ENCODE measurements at places on chromosomes 5 and 9.

DNA sequence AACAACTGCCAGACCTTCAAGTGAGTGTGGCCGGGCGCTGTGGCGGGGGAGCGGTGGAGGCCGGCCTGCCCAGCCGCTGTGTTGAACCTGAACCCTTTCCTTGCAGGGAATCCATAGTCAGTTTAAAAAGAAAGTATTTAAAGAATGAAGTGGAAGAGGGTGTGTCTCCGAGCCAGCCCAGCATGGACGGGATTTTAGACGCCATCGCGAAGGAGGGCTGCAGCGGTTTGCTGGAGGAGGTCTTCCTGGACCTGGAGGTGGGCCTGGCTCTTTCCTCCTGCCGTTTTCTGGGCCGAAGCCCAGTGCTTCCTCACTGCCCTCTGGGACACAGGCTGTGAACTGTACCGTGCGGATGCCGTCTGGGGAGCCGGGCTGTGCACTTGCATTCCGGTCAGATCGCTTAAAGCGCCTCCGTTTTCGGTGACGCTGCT is 19.1 kb downstream of the EXOC3 start:
- DNase-seq: no peak

DNA sequence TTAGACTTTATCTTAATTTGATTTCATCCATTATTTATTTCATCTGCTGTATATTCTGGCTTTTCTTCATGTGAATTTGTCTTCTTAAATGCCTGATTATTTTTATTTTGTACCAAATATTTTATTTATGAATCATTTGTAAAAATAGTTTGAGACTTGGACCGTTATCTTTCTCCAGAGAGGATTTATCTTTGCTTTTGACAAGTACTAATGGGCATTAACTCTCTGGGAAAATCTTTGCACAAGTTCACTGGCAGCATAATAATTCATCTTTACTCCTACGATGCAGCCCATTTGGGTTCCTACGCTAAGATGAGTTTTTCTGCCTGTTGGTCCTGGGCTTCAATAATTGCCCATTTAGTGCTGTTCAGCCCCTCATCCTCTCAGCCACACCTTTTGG is 131.0 kb upstream of the RORB start:
- DNase-seq: no peak

GRCh38 chr9:31669311-31669710 is 715.1 kb upstream of the ACO1 start:
- DNase-seq: no peak

GRCh38 chr5:43369651-43370050 is 42.5 kb downstream of the CCL28 start:
- DNase-seq: no peak

- no peak for DNase-seq
Observed at GRCh38 chr5:135139381-135140134, 105.5 kb upstream of the PITX1 start.

GRCh38 chr5:98839469-98840383 is 66.3 kb downstream of the RGMB start:
- no peak for DNase-seq

- no peak for DNase-seq
Observed at GRCh38 chr5:176588297-176588696, 21.7 kb downstream of the GPRIN1 start.

DNA sequence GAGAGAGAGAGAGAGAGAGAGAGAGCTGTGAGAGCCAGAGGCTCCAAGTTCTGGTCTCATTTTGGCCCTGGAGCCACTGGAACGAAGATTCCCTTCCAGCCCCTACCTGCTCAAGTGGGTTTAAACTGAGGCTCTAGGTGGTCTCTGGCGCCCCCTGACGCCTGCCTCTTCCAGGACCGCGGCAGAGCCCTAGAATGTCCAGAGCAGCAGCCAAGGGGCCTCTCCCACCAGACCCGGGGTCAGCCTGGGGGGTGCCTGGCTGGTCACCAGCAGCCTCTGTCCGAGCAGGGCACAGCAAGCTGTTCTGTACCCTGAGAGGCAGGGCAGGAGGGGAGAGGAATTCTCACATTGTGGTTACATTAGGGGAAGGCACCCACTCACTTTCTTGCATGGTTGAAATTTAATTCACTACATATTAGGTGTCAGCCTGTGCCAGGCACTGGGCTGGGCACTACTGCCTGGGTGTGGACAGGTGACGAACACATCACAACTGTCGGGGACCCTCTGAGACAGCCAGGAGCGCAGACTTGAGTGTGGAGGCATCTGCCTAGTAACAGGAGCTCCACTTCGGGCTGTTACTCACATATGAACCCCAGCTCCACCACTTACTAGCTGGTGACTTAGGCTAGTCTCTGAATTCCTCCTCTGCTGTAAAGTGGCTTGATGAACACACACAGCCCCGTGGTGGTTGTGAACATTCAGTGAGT is 44.5 kb downstream of the AMBP start:
- DNase-seq: peak; percentile 13

DNA sequence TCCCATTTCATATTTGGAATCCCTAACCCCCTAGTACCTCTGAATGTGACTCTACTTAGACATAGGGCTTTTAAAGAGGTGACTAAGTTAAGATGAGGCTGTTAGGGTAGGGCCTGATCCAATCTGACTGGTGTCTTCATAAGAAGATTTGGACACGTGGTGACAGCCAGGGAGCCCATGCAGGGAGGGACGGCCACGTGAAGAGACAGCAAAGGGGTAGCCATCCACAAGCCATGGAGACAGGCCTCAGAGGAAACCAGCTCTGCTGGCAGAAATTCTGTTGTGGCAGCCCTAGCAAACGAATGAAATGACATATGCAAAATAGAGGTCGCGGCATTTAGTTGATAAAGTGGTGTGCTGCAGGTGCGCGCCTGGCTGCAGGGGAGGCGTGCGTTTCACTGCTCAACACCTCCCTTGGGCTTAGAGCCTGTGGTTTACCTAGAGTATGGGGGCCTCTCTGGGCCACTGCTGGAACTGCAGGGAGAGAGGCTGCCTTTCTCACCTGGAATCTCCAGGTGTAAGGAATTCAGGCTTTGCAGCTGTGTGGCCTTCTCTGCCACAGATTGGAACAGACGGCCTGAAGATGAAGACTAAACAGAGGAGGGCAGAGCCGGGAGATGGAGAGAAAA is 7.1 kb upstream of the AFAP1L1 start:
- DNase-seq: peak; percentile 28

DNA sequence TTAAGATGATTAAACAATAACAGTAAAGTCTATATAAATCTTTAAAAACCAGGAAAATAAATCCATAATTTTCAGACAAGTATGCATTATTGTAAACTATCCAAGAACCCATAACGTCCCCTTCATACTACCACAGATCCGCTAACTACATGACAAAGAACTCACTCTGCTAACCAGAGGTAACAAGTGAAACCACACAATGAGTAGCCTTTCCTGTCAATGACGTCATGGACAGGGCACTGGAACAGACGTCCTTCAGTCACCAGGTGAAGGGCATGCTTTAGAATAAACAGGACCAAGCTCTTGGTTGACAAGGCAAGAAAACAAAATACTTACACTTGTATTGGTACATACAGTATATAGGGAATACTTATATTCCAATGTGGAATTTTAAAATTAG is 45.2 kb downstream of the RNF130 start:
- no peak for DNase-seq

GRCh38 chr9:95100071-95100627 is 217.4 kb downstream of the FANCC start:
- no peak for DNase-seq

DNA sequence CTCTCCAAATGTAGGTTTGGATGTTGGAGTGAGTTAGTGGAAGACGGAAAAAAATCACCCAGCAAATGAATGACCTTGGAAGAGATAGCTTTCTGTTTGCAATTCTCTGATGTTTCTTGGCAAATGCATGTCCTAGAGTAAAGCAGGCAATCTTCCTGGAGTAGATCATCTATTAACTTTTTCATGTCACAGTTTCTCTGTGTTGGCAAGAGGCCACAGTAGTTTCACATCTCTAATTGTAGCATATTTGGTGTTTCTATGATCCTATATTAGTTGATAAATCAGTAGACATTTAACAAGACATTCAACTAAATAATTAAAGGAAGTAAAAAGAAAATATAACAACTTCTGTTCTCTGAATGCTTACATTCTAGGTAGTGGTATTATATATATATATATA is 138.2 kb upstream of the MINAR2 start:
- no peak for DNase-seq
